ENCODE measurements at places on chromosomes 12 and 14. TPM values are rescaled to one million over a fixed set of nuclear protein-coding genes. Genes with fewer than 3 reads are reported as not detected.

Gene NPC2
- total RNA-seq: 172 TPM

Gene KICS2
- 14.7 TPM for total RNA-seq

Gene PTPRR
- total RNA-seq: 0.36 TPM

Gene NOS1
- total RNA-seq: under 0.01 TPM

Gene AMDHD1
- not detected for total RNA-seq

Gene FAM186B
- 0.57 TPM for total RNA-seq

Gene TAMALIN
- not detected for total RNA-seq

Gene GZMH
- not detected for total RNA-seq

Gene ERBB3
- 35.2 TPM for total RNA-seq

Gene KLRC2
- not detected for total RNA-seq

Gene CCDC197
- not detected for total RNA-seq

Gene CLEC1B
- total RNA-seq: not detected

Gene OR6C75
- not detected for total RNA-seq

Gene KCNJ8
- not detected for total RNA-seq

Gene DHH
- under 0.01 TPM for total RNA-seq

Gene OR4E1
- total RNA-seq: not detected

Gene TMEM52B
- total RNA-seq: not detected

Gene JDP2
- total RNA-seq: 47.5 TPM

Gene SLC39A9
- total RNA-seq: 124 TPM

Gene ATF1
- total RNA-seq: 59.1 TPM

Gene NEUROD4
- total RNA-seq: not detected

Gene TMTC1
- 38.8 TPM for total RNA-seq

Gene OR9K2
- not detected for total RNA-seq

Gene CLEC4C
- not detected for total RNA-seq

Gene CPM
- 12.3 TPM for total RNA-seq

Gene FAM181A
- total RNA-seq: not detected

Gene PAN2
- 27.0 TPM for total RNA-seq

Gene CMA1
- total RNA-seq: not detected

Gene USP15
- 80.1 TPM for total RNA-seq

Gene FAIM2
- not detected for total RNA-seq

Gene PAWR
- total RNA-seq: 166 TPM

Gene NGB
- total RNA-seq: not detected

Gene FSCB
- not detected for total RNA-seq

Gene GPHB5
- total RNA-seq: not detected

Gene NRIP2
- total RNA-seq: not detected

Gene TRMT61A
- 10.9 TPM for total RNA-seq

Gene SSTR1
- not detected for total RNA-seq

Gene GYS2
- total RNA-seq: not detected

Gene MAP3K9
- total RNA-seq: 12.6 TPM

Gene MED13L
- 52.6 TPM for total RNA-seq

Gene CIROP
- total RNA-seq: not detected

Gene FLRT2
- 14.4 TPM for total RNA-seq

Gene CDCA3
- total RNA-seq: 0.68 TPM

Gene SLC17A8
- total RNA-seq: not detected

Gene CCDC177
- not detected for total RNA-seq

Gene PLEKHG7
- total RNA-seq: not detected

Gene SFSWAP
- total RNA-seq: 24.0 TPM
